Upper lobe of left lung (tissue), 6 donors: ENCODE measurements at places on chromosomes 3 and 15.
A peak's percentile ranks its signal among the peaks of the same experiment; 100 is the strongest.

DNA sequence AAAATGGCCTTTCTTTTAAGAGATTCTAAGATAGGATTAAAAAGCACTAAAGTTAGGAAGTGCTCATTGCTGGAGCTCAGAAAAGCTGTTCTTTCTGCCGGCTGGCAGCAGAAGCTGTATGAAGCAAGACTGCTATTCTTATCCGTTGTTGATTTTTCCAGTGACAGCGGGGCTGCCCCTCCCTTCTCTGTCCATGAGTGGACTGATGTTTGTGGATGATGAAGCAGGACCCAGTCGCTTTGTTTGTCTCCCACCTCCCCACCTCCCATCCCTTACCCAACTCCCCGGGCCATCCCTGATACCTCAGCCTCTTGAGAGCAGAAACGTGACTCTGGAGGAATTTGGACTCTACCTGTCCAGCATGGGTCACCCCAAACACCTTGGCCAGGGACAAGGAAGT, 10.3 kb upstream of the MUSTN1 start:
- no peaks in the 10 kb centered on the region for H3K27me3 ChIP-seq
- no peak overlapping the region for H3K27ac ChIP-seq
- H3K4me3 ChIP-seq, result no peak overlapping the region
- peaks cover 37% of the 10 kb centered on the region for H3K36me3 ChIP-seq
- peaks cover 33% of the 10 kb centered on the region for H3K4me1 ChIP-seq
- peak; percentile 61 for DNase-seq

GRCh38 chr3:190017521-190018288, 103.0 kb downstream of the P3H2 start:
- H3K4me1 ChIP-seq, result peaks cover 6% of the 10 kb centered on the region
- H3K27ac ChIP-seq, result no peak overlapping the region
- no peak for DNase-seq
- H3K36me3 ChIP-seq, result no peaks in the 10 kb centered on the region

- peaks cover 18% of the 10 kb centered on the region for H3K27me3 ChIP-seq
- H3K4me3 ChIP-seq, result peak overlapping the region; percentile 13
These were observed 12.1 kb downstream of the ZIC4 start for GRCh38 chr3:147393943-147394883.

GRCh38 chr15:69049976-69050375, 35.5 kb downstream of the NOX5 start:
- no peaks in the 10 kb centered on the region for H3K36me3 ChIP-seq
- no peak overlapping the region for H3K27ac ChIP-seq
- no peak for DNase-seq
- no peaks in the 10 kb centered on the region for H3K4me1 ChIP-seq
- no peak overlapping the region for H3K4me3 ChIP-seq

DNA sequence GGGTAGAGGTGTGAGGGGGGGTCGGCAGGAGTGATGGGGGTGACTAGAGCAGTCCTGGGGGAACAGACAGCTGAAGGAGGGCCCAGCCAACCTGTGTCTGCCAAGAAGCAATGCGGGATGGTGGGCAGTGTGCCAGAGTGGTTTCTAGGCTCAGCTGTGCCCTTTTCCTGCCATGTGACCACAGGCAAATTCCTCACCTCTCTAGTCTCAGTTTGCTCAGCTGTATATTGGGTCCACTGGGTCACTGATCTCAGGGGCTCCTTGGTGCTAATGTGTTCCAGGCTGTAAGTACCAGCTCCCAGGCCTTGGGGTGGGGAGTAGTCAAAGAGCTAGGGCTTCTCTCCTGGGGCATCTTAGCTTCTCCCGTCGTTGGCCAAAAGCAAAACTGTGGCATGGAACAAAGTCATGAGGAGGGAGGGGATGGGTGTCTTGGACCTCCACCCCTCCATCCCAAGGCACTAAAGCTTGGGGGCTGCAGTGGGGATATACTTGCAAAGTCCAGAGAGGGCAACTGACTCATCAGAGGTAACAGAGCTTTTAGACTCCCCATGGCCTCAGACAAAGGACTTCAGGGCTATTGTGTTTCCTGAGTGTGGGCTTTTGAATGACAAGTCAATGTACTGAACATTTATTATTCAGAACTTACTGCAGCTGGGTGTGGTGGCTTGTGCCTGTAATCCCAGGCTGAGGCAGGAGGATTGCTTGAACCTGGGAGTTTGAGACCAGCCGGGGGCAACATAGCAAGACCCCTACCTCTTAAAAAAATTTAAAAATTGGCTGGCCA, 20.9 kb downstream of the SMAD6 start:
- H3K4me1 ChIP-seq, result peaks cover 85% of the 10 kb centered on the region
- no peaks in the 10 kb centered on the region for H3K27me3 ChIP-seq
- DNase-seq, result no peak
- no peak overlapping the region for H3K4me3 ChIP-seq

DNA sequence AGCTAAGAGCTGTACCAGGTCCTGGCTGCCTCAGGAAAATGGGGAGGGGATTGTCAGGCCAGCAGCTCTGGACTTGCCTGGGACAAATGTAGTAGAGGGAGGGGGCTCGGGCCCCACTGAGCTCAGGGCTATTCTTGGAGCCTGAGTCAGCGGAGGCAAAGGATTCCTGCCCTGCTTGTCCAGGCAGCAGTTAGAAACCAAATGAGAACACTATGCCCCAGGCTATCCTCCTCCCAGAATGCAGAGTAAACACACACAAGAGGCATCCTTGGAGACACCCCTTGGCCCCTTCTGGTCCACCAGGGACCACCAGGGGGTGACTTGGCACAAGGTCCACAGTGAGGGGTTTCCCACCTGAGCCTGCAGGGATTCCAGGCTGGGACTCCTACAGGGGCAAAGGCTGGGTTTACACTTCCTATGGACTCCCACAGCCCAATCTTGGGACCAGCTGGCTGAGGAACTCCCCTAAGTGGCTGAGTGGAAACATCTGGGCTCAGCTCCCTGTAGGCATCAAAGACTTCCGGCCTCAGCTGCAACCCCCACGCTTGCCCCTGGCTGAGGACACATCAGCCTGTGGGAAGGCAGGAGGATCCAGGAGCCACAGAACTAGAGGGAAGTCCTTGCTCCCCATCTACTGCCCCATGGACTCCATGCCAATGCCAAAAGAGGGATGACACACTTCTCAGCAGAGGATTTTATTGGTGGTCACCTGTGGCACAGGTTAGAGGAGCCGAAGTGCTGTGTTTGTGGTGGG, 3.4 kb upstream of the COL7A1 start:
- no peak overlapping the region for H3K4me3 ChIP-seq
- peaks cover 15% of the 10 kb centered on the region for H3K4me1 ChIP-seq
- peak overlapping the region; percentile 69 for H3K27ac ChIP-seq
- no peaks in the 10 kb centered on the region for H3K27me3 ChIP-seq
- peak; percentile 17 for DNase-seq

DNA sequence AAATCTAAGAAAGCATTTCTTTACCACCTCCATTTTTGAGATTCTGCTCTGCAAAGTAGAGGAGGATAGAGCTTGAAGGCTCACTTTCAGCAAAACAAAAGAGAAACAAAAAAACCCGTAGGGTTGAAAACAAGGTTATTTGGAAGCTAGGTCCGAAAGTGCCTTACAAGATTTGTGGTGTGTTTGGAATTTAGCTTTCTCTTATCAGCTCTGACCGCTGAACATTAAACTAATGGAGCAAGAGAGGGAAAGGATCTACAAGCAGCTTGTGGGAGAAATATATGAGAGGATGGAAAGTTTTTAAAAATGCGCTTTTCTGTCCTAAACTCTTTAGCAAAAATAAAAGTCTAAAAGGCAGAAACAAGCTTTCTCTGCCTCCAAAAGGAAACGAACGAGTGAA, 545.5 kb downstream of the NTRK3 start:
- DNase-seq, result no peak
- peaks cover 3% of the 10 kb centered on the region for H3K4me1 ChIP-seq
- no peak overlapping the region for H3K27ac ChIP-seq
- no peaks in the 10 kb centered on the region for H3K36me3 ChIP-seq
- no peaks in the 10 kb centered on the region for H3K27me3 ChIP-seq

DNA sequence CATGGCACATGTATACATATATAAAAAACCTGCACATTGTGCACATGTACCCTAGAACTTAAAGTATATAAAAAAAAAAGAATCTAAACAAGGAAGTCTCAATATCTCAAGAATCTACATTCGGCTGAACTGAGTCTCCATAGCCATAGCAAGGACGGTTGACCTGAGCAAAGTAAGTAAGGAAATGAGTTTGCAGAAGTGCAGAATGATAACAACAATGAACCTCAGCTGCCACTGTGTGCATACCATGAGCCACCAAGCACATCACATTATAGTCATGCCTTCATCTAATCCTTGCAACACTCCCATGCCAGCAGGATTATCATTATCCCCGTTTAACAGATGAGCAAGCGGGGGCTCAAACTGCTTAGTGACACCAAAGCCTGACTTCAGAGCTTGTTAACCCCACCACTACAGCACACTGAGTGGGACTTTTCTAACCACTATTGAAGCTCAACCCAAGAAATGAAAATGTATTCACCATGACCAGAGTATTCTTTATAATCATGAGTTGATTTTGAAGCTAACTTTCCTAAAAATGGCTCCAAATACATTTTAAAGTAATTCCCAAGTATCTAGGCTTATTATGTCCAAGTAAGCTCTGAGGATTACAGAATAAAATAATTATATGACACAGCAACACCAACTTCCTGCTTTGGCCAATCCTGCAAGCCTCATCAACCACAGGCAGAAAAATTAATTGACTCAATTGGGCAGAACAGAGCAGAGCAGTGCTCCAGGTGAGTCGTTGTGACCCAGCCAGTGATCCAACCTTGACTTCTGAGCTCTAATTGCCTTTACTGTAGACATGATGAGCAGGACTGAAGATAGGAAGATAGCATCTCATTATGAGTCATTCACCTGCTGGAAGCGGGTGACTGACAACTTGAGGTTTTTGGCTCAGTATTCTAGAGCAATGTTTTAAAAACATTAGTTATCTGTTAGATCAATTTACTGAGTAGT, 47.3 kb upstream of the IL12A start:
- H3K4me3 ChIP-seq, result no peak overlapping the region
- H3K27me3 ChIP-seq, result no peaks in the 10 kb centered on the region
- no peaks in the 10 kb centered on the region for H3K36me3 ChIP-seq
- H3K27ac ChIP-seq, result no peak overlapping the region

GRCh38 chr3:72572489-72573007, 275.7 kb downstream of the SHQ1 start:
- no peak overlapping the region for H3K4me3 ChIP-seq
- no peaks in the 10 kb centered on the region for H3K36me3 ChIP-seq
- no peak overlapping the region for H3K27ac ChIP-seq
- no peak for DNase-seq
- H3K27me3 ChIP-seq, result no peaks in the 10 kb centered on the region

DNA sequence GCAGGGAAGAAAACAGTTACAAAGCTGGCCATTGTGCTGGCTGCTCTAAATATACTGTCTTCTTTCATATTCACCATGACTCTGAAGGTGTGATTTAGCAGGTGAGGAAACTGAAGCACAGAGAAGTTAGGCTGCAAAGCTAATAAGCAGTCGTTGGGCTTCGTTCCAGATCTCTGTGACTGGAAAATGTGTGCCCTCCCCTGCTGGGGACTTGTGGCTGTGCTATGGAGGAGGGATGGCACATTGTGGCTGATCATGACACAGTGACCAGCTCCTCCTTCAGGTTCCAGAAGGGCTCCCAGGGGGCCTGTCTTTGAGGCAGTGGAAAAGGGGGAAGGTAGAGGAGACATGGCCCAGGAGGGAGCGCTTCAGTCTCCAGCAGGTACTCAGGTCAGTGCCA, 19.2 kb downstream of the PXK start:
- H3K27ac ChIP-seq, result no peak overlapping the region
- no peak for DNase-seq
- no peaks in the 10 kb centered on the region for H3K27me3 ChIP-seq
- peaks cover 21% of the 10 kb centered on the region for H3K4me1 ChIP-seq
- H3K36me3 ChIP-seq, result no peaks in the 10 kb centered on the region

DNA sequence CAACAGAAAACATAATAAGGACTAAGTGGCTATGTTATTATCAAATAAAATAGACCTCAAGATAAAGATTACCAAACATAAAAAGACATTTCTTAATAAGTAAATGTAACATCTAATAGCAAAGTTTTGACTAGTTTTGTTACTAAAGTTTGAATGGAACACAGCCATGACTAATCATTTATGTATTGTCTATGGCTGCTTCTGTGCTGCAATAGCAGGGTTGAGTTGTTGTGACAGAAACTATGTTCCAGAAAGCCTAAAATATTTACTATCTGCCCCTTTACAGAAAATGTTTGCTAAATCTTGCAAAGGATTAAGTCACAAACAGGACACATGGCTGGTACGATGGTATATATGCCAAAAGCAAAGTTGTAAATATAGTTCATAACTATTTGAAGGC, 37.9 kb upstream of the MYH15 start:
- no peak overlapping the region for H3K4me3 ChIP-seq

DNA sequence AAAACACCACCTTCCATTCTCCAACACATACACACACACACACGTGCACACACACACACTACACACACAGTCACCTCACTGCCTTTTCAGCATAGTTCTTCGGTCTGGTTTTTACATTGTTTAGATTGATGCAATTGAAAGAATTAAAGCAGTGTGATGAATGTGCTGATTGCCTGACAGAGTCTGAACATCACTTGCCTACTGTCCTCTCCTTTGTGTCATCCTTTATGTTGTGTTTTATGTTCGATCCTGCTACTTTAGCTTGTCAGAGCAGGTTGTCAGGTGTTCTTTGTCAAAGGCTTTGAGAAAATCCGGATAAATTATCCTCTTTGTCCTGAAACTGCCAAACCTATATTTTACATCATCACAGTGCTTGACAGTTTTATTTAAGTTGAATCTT, 80.4 kb downstream of the IQCH start:
- H3K4me3 ChIP-seq, result no peak overlapping the region
- no peaks in the 10 kb centered on the region for H3K36me3 ChIP-seq
- DNase-seq, result no peak

DNA sequence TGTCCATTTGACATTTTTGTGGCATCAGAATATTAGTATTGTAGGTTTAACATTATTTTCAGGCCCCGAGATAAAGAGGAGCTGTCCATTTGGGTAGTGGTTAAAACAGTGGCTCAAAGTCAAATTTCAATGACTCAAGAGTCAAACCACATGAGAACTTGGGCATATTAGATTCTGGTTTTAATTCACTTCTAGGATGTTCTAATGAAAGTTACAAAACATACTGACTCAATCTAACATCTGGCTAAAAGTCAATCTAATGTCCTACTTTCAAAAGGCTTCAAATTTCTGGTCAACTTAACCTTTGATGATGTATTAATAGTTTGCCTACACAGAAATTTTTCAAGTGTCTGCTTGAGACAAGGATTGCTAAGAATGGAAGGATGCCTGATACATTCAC, 112.4 kb downstream of the ABI3BP start:
- no peaks in the 10 kb centered on the region for H3K27me3 ChIP-seq
- H3K4me3 ChIP-seq, result no peak overlapping the region
- H3K27ac ChIP-seq, result no peak overlapping the region
- peaks cover 3% of the 10 kb centered on the region for H3K4me1 ChIP-seq
- DNase-seq, result no peak
